ENCODE measurements at places on chromosomes 1 and 21. TPM values are rescaled to one million over a fixed set of nuclear protein-coding genes. Genes with fewer than 3 reads are reported as not detected.

- DNase-seq, result no peak
These were observed 102.3 kb upstream of the NEK7 start for GRCh38 chr1:198054510-198054909.

DNA sequence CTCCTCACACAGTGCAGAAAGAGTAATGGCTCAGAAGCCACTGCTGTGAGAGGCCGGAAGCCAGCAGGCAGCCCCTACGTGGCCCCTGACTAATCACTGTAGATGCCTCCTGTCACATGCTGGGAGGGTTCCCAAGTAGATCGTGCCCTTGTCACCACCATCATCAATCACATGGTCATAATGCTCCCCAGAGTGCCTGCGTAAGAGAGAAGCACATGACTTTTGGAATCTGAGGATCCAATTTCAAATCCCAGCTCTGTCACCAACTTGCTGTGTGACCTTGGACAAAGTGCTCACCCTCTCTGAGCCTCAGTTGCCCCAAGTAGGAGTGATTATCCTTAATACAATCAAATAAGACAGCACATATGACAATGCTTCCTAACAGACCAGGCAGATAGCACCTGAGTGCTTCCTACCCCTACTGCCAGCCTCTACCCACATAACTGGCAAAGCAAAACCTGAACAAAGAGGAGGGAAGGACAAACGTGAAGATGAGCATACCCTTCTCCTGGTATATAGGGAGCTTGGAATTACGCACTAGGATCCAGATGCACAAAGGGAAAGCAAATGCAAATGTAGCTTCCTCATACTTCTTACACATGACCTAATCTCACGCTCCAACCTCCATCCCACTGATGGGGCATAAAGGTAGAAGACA lies 65.7 kb downstream of the SDC3 start:
- no peak for DNase-seq

- no peak for DNase-seq
These were observed 33.5 kb downstream of the SUSD4 start for GRCh38 chr1:223330466-223330865.

DNA sequence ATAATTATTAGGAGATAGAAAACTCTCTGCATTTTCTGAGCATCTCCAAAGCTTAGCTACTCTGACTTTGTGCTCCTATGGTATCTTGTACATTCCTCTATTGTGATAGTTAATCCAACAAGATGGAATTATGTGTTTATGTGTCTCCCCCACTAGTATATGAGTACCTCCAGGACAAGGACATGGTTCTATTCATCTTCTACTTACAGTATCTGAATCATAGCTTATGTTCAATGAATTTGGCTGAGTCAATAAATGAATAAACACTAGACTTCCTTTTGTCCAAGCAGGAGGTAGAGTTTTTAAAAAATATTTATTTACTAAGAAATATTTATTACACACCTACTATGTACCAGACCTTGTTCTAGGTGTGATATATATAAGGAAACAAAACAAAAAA lies 18.4 kb upstream of the CTH start:
- DNase-seq, result no peak

DNA sequence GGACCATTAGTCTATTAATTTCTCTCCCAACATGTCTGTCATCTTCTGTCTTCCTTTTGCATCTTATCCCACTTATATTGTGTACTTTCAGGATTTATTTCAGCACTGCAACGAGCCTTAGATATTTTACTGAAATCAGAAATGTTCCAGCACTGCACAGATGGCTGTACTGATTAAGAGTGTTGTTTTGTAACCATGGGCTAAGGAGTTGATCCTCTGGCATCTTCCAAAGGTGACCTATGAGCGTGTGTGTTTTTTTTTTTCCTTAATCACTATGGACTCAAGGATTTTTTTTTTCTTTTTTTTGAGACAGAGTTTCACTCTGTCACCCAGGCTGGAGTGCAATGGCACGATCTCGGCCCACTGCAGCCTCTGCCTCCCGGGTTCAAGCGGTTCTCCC lies 7.1 kb upstream of the DDX59 start:
- DNase-seq, result no peak

Gene CLEC20A
- total RNA-seq, result 3.2 TPM

GRCh38 chr21:34814529-34814951 lies 145.7 kb downstream of the CLIC6 start:
- no peak for DNase-seq

Gene ACOT11
- 11.9 TPM for total RNA-seq

DNA sequence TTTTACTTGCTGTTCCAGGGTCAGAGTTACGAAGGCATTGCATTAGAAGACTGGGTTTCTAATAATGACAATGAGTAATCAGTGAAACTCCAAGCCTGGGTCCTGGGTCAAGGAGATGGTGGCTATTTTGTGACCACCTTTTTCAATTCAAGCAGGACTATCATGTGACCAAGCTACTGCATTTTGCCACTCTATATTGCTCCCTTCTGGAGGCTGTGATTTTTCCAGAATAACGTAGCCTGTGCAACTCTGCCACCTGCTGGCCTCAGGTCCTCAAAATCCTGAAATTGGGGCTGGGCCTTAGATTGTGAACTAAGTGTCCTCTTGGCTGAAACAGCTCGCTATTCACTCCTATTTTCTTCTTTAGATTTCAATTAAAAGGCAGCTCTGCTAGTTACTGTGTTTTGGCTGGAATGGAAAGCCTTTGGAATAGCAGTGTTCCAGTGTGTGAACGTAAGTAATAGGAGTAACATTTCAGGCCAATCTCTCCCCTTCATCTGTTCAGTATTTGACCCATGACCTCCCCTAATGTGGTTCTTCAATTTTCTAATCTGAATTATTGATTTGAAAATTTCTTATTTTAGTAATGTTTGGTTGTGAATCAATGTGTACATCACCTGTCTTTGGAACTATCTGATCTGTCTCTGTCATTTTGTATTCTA lies 52.9 kb upstream of the CD46 start:
- peak; percentile 61 for DNase-seq

Gene PODN
- 222 TPM for total RNA-seq

- peak; percentile 92 for DNase-seq
These were observed 31.2 kb downstream of the CDCP2 start for GRCh38 chr1:54121482-54122134.

GRCh38 chr21:38956521-38956855 lies 150.8 kb downstream of the ETS2 start:
- DNase-seq, result no peak

Gene UCK2
- total RNA-seq, result 28.1 TPM

GRCh38 chr21:17436626-17437111 lies 76.2 kb upstream of the CXADR start:
- no peak for DNase-seq

DNA sequence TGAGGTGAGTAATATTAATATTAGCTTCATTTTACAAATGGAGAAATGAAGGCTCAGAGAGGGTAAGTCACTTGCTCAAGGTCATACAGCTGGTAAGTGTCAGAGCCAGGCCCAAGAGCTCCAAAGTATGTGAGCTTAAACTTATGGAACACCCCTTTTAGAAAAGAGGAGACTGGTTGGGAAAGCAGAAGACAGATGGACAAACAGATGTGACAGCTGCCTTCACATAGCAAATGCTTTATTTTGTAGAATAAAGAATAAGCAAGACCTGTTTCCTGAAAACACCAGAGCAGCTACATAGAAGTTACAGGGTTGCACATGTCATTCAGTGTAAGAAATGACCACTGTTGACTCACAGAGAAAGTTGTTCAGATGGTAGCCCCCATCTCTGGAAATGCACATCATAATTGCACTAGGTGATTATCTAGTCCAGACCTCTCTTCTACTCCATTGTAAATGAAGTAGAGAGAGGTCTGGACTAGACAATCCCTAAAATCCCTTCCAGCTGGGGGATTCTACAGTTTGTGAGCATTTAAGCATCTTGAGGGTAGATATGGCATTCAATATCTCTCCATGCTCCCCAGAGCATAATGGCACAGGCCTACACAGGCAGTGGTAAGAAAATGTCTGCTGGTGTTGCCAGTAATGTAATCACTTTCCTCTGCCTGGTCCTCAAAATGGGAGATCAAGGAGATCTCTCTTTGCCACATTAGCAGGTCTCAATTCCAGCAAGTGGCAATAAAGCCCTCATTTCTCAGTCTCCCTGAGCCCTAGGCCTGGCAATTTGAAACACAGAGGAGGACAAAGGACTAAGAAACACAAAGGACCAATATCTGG lies 188.2 kb upstream of the FGGY start:
- DNase-seq, result no peak

Gene IVNS1ABP
- 138 TPM for total RNA-seq

Gene CENPF
- total RNA-seq, result 1.7 TPM

GRCh38 chr1:164613176-164613575 lies 54.2 kb downstream of the PBX1 start:
- DNase-seq, result no peak

Gene KLHDC8A
- total RNA-seq, result 17.4 TPM

Gene PCAT6
- total RNA-seq, result 1.2 TPM

Gene KCNQ4
- total RNA-seq, result 2.3 TPM

DNA sequence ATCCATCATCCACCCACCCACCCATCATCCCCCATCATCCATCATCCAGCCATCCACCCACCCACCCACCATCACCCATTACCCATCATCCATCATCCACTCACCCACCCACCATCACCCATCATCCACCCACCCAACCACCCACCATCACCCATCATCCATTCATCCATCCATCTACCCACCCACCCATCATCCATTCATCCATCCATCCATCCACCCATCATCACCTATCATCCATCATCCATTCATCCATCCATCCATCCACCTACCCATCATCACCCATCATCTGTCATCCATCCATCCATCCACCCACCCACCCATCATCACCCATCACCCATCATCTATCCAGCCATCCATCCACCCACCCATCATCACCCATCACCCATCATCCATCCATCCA lies 81.5 kb downstream of the ADARB1 start:
- no peak for DNase-seq

DNA sequence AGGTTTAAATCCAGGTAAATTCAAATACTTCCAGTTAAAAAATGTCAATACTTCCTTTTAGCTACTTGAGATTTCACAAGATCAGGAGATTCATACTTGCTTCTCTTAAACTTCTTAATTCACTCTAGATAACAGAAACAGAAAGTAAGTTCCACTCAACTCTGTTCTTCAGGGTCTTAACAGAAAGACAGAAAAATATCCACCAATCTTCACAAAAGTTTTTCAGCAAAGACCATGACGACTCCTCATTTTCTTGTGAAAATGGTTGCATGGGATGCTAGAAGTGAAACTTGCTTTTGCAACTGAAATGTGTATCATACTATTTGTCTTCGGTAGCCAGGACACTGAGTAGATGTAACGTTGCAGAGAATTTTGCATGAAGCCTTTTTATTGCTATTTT lies 12.3 kb upstream of the LRRC8C start:
- no peak for DNase-seq

GRCh38 chr1:180610556-180611015 lies 21.2 kb upstream of the XPR1 start:
- no peak for DNase-seq

- no peak for DNase-seq
These were observed 1.2 kb downstream of the SCAF4 start for GRCh38 chr21:31730712-31731055.

DNA sequence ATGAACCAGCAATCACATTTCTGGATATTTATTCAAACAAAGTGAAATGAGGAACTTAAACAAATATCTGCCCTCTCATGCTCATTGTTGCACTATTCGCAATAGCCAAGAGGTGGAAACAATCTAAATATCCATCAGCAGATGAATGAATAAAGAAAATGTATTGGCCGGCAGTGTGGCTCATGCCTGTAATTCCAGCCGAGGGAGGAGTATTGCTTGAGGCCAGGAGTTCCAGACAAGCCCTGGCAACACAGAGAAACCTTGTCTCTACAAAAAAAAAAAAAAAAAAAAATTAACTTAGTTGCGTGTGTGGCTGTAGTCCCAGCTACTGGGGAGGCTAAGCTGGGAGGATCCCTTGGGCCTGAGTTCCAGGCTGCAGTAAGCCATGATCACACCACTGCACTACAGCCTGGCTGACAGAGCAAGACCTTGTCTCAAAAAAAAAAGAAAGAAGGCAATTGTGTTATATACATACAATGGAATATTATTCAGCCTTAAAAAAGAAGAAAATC lies 191.4 kb downstream of the AKT3 start:
- no peak for DNase-seq

Gene SPRR2F
- total RNA-seq, result not detected

GRCh38 chr1:171128463-171128862 lies 37.8 kb downstream of the FMO3 start:
- DNase-seq, result no peak

DNA sequence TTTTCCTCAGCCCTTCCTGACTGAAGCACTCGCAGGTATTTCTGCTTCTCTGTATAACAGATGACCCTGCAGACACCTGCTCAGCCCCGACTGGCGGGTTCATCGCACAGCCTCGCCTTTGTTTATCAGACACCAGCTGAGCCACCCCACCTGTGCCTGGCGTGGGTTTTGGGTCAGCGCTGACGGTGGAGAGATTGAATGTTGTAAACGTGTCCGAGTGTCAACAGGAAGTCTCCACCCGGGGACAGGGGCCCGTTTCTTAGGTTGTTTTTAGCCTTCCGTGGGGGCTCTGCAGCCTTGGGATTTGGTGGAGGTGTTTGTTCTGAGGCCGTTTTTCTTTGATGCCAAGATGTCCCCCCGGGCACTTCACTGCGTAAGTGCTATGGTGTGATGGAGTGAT lies 60.1 kb downstream of the COL18A1 start:
- DNase-seq, result no peak

Gene DENND1B
- total RNA-seq, result 16.6 TPM

Gene HES5
- 2.1 TPM for total RNA-seq

Gene PRR9
- total RNA-seq, result not detected

Gene ADGRB2
- total RNA-seq, result 5.2 TPM

Gene ZNF648
- total RNA-seq, result 0.53 TPM

Gene PPIAL4G
- not detected for total RNA-seq

Gene HSD3B2
- not detected for total RNA-seq

- DNase-seq, result no peak
These were observed 6.8 kb upstream of the SLAMF1 start for GRCh38 chr1:160653620-160654016.

- DNase-seq, result no peak
These were observed 2.5 kb downstream of the TGFBR3 start for GRCh38 chr1:91883470-91883869.

- no peak for DNase-seq
These were observed 32.1 kb upstream of the ADORA3 start for GRCh38 chr1:111535256-111536191.

Gene CNR2
- 0.09 TPM for total RNA-seq

- DNase-seq, result no peak
These were observed 1.9 kb upstream of the LHX8 start for GRCh38 chr1:75132242-75132811.

DNA sequence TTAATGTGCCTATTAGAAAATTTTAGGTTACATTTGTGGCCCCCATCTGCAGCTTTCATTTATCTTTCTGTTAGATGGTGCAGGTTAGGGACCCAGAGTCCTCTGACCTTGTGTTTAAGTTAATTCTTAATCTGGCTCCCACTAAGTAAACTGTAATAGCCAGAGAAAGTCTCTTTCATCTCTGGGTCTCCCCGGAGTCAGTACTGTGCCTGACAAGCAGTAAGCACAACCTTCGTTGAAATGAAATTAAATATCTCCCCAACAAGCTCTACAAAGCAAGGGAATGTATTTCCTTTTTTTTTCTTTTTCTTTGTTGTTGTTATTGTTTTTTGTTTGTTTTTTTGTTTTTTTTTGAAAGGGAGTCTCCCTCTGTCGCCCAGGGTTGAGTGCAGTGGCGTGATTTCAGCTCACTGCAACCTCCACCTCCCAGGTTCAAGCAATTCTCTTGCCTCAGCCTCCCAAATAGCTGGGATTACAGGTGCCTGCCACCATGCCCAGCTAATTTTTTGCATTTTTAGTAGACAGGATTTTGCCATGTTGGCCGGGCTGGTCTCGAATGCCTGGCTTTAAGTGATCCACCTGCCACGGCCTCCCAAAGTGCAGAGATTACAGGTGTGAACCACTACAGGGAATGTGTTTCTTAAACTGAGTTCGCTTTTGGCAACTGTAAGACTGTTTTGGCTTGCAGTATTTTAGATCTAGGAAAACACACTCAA lies 81.6 kb downstream of the HHIPL2 start:
- no peak for DNase-seq
